ENCODE measurements at places on chromosomes 3 and 15. TPM values are rescaled to one million over a fixed set of nuclear protein-coding genes. Genes with fewer than 3 reads are reported as not detected.

RAB6B gene
- 0.73 TPM for total RNA-seq

SEMA3B gene
- total RNA-seq, result not detected

ZSCAN2 gene
- 14.3 TPM for total RNA-seq

CEMIP gene
- not detected for total RNA-seq

PLA2G4D gene
- total RNA-seq, result not detected

SOX14 gene
- total RNA-seq, result not detected
